ENCODE measurements at places on chromosomes 1 and 21. TPM values are rescaled to one million over a fixed set of nuclear protein-coding genes. Genes with fewer than 3 reads are reported as not detected.

The C1QB gene
- not detected for polyA plus RNA-seq

The TSPEAR gene
- 5.3 TPM for polyA plus RNA-seq

The HSD3B2 gene
- polyA plus RNA-seq, result not detected

DNA sequence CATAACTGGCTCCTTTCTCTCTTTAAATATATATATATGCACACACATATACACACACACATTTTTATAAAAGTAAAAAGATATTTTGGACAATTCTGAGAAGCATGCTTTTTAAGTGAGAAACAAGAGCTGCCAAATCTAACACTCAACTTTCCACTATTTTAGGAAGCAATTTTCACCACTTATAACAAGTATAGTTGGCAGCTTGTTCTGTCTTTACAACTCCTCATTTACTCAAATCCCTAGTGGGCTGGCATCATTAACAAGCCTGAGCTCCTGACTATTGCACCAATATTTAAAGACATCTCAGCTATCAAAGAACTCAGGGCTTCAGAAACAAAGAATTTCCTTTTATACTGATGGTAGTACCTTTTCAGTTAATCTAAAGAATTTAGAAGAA, 76.6 kb downstream of the RAB3GAP2 start:
- DNase-seq, result no peak

DNA sequence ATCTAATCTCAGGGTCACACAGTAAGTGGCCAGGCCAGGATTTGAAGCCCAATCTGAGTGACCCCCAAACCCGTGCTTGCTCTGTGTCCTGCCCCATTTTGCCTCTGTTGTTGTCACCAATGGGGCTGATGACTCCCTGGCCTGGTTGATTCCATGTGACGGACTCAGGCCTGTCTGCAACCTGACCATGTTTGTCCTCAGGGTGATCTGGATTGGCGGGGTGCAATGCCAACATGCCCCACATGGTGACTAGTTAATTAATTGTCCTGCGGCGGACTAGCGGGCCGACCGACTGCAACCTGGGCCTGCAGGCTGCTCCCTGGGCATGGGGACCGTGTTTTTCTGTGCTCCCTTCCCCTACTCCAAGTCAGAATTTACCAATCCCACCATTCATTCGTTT, 256.3 kb downstream of the MATN1 start:
- DNase-seq, result no peak

DNA sequence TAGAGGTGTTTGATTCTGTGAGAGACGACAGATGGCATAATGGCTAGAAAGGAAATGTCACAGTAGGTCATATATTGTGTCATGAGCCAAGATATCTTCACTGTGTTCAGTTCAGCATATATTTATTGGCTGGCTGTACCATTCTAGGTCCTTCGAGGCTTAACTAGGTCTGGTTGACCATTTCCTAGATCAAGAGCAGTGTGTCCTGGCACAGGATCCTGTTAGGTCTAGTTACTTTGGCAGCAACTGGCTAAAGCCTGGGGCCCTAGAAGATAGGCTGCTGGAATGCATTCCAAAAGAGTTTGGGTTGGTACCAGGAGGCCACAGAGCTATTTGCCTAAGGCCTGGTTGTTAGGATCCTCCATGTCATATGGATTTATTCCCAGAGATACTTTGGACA, 20.9 kb downstream of the ZBTB40 start:
- DNase-seq, result no peak

GRCh38 chr1:99942723-99943122, 27.1 kb upstream of the SLC35A3 start:
- DNase-seq, result no peak

- no peak for DNase-seq
Observed at GRCh38 chr1:80158771-80159170, 1152.2 kb upstream of the ADGRL4 start.
